ENCODE measurements at places on chromosomes 11 and 22. TPM values are rescaled to one million over a fixed set of nuclear protein-coding genes. Genes with fewer than 3 reads are reported as not detected.

The TCF20 gene
- 48.8 TPM for total RNA-seq

DNA sequence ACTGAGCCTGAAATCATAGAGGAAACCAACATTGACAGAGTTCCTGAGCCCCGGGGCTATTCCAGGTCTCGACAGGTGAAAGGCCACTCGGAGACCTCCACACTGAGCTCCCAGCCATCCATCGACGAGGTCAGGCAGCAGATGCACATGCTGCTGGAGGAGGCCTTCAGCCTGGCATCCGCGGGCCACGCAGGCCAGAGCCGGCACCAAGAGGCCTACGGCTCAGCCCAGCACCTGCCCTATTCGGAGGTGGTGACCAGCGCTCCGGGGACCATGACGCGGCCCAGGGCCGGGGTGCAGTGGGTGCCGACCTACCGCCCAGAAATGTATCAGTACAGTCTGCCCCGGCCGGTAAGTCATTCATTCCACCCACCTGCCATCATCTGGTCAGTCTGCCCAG is 54.9 kb downstream of the C11orf91 start:
- no peaks in the 10 kb centered on the region for H3K36me3 ChIP-seq
- no peaks in the 10 kb centered on the region for H3K4me1 ChIP-seq
- no peak overlapping the region for H3K27ac ChIP-seq
- H3K27me3 ChIP-seq: no peaks in the 10 kb centered on the region
- DNase-seq: no peak
- no peak overlapping the region for H3K4me3 ChIP-seq

DNA sequence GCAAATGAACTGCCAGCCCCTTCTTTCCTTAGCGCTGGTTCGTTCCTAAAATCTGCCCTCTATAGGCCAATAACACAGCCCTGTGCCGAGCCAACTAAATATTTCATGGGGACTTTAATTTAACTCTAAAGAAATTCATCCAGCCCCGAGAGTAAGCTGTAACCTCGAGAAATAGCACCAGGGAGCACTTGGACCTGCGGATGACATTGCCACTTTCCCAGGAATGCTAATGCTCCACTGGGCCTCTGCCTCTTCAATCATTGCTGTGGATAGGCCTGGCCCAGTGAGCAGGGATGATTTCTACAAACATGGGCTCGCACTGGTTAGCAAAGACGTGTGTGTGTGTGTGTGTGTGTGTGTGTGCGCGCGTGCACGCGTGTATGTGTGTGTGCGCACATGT is 95.3 kb upstream of the TBCEL start:
- no peak for DNase-seq
- no peaks in the 10 kb centered on the region for H3K27me3 ChIP-seq
- no peak overlapping the region for H3K27ac ChIP-seq
- H3K36me3 ChIP-seq: no peaks in the 10 kb centered on the region
- peaks cover 7% of the 10 kb centered on the region for H3K4me1 ChIP-seq
- H3K4me3 ChIP-seq: no peak overlapping the region

The OR10D3 gene
- not detected for total RNA-seq

The TRPM5 gene
- total RNA-seq: 0.66 TPM
